CD4-positive, alpha-beta T cell treated with Interleukin-1 beta for 1 hour (primary cell): ENCODE measurements at places on chromosomes 3 and 15.

GRCh38 chr3:194194051-194194756, 58.3 kb downstream of the HES1 start:
- DNase-seq = peak; percentile 13

- DNase-seq = peak; percentile 72
Observed at GRCh38 chr15:70259028-70259424, 161.3 kb upstream of the TLE3 start.

GRCh38 chr3:115792206-115792955, 169.1 kb downstream of the GAP43 start:
- peak; percentile 22 for DNase-seq

GRCh38 chr15:31016446-31016915, 25.1 kb upstream of the MTMR10 start:
- DNase-seq = no peak

DNA sequence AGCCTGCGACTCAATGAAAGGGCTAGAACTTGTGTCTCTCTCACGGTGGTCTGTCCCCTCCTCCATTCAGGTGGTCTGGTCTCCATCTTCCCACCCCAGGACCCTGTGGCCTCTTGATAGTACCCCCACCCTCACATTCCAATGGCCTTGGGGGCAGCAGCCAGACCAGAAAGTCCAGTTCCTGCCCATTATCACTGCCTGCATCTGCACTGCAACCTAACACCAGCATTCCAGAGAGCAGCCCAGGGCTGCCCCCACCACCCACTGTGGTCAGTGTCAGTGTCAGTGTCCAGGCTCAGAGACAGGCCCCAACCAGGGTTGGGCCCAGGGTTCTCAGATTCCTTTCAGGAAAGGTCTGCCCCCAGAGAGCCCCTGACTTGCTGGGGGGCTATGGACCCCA, 12.6 kb downstream of the IGDCC3 start:
- DNase-seq = no peak

DNA sequence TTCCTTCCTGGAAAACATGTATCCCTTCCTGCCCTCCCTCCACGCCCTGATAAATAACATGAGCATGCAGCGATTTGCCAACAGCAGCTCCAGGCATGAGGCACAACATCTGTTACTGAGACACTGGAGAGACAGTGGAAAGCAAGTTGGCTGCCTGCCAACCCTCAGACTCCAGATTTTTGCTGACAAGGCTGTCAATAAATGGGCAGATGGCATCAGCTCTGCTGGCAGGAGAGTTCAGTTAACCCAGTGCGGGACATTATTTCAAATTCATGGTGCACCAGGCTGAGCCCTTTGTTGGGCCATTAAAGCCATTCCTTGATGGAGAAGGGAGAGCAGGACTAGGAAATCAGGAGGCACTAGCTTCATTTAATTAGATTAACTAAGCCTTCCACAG, 293.3 kb downstream of the MEX3B start:
- no peak for DNase-seq

DNA sequence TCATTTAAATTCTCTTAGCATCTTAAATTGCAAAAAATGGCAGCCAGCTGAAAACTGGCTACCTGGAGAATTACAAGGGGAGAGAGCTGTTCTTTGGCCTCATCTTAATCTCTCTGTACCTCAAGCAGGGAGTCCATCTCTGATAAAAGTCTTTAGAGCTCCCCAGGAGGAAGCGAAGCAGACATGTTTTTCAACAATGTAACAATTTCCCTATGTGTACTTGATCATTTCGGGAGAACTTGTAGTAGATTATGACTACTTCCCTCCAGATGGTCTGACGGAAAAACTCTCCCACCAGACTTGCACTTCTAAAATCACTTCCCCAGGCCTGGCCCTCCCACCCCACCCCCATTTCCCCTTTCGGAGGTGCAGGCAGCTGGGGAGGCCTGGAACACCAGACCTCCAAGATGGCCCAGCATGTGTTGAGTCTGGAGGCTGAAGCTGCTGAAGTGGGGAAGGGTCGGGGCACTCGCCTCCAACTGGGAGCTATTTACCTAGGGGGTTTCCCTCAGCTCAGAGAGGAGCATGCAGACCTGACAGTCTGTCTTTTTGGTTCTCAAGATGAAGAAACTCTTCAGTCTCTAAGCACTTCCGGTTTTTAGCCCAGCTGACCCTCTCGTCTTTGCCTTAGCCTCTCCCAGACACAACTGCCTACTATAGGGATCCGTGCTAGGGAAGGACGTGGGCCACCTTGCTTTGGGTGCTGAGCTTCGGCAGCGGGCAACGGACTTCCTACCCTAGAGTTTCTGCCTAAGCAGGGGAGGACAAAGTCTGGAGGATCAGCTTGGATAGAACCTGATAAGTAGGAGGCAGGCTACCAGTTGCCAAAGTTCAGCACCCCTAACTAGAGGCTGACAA, 164.0 kb upstream of the TBL1XR1 start:
- DNase-seq = peak; percentile 36

GRCh38 chr3:23650371-23651140, 155.2 kb upstream of the UBE2E1 start:
- DNase-seq = no peak

GRCh38 chr15:60809375-60809774, 330.4 kb upstream of the ICE2 start:
- peak; percentile 45 for DNase-seq

- no peak for DNase-seq
Observed at GRCh38 chr3:195774917-195775316, 36.8 kb downstream of the MUC4 start.
